ENCODE measurements at places on chromosomes 1 and 21.
A peak's percentile ranks its signal among the peaks of the same experiment; 100 is the strongest.

DNA sequence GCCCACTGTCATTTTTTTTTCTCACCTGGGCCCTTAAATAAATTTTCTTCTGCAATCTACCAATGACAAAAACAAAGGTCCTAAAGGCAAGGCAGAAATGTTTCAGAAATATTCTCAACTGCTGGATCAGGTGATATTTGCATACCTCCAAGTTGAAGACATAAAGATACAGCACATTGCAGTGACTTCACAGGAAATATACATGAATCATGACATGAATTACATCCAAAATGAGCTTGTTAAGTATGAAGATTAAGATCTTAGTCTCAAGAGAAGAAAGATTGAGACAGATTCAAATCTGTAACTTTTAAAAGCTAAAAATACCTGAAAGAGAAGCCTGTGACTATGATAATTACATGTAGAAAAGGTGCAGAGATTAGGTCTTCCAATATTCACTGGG is 207.8 kb downstream of the SIPA1L2 start:
- no peak for DNase-seq

DNA sequence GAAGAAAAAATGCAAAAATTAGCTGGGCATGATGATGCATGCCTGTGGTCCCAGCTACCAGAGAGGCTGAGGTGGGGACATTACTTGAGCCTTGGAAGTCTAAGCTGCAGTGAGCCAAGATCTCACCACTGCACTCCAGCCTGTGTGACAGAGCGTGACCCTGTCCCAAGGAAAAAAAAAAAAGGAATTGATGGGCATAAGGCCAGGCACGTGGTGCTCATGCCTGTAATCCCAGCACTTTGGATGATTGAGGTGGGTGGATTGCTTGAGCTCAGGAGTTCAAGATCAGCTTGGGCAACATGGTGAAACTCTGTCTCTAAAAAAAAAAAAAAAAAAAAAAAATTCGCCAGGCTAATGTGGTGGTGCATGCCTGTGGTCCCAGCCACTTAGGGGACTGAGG is 55.8 kb upstream of the ATP2B4 start:
- no peak for DNase-seq

- peak; percentile 76 for DNase-seq
Measured at GRCh38 chr1:15937706-15938168, 38.2 kb downstream of the ZBTB17 start.

GRCh38 chr1:104028416-104029035 is 278.8 kb downstream of the AMY1C start:
- no peak for DNase-seq

DNA sequence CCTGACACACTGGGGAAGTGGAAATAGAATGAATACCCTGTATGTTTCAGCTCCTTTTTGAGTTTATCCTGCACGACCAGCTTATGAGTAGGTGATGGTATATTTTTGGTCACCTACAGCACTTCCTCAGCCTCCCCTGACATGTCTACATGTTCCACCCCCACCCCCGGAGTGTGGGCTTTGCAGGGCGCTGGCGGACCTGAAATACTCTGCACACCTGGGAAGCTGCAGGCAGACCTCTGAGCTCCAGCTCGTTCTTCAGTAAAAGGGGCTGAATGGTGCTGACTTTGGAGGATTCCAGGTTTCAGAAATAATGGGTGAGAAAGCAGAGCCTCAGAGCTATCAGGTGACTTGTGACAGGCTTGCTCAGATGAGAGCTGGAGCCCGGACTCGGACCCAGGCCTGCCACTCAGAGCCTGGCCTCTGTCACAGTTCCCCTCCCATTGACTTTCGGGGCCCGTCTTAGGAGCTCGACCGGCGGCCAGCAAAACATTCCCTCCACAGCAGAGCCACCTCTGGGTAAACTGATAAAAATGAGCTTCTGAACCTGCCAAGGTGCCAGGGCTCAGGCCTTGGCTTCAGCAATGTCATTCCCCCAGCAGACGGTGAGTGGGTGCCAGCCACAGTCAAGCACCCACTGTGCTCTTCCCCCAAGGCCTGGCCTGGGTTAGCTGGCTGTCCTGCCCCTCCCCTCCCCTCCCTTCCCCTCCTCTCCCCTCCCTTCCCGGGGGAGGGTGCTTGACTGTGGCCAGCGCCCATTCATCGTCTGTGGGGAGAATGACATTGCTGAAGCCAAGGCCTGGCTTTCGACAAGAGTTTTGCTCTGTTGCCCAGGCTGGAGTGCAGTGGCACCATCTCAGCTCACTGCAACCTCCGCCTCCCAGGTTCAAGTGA is 30.1 kb downstream of the DOP1B start:
- no peak for DNase-seq

DNA sequence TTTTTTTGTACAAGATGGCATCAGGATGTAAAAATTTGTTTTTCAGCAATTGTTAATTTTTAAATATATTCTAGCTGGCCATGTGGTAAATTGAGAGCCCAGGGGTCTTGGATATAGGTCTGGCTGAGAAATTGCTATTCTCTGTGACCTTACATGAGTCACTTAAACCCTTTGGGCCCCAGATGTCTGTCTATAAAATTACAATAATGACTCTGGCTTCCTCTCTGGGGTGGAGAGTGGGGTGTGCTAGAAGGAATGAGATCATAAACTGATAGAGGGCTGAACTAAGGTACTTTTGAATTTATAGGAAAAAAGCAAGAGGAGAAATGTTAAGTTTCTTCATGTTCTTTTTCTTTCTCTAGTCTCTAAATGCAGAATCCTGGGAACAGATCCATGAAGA is 12.4 kb upstream of the TCHH start:
- no peak for DNase-seq

DNA sequence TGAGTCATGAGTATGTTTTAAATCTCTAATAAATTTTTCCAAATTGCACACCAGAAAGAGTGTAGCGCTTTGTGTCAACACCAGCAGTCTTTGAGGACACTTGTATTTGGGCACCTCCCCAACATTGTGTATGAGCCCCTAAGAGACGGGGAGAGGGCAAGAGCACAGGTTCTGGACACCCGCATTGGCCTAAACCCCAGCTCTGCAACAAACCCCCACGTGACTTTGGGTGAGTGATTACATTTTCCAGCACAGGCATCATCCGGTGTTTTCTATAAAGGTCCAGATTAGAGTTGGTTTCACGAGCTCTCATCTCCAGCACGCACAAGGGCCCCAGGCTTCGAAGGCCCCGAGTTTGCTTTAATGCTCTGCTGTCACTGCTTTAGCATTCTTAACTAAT is 66.3 kb upstream of the SLC45A1 start:
- no peak for DNase-seq

DNA sequence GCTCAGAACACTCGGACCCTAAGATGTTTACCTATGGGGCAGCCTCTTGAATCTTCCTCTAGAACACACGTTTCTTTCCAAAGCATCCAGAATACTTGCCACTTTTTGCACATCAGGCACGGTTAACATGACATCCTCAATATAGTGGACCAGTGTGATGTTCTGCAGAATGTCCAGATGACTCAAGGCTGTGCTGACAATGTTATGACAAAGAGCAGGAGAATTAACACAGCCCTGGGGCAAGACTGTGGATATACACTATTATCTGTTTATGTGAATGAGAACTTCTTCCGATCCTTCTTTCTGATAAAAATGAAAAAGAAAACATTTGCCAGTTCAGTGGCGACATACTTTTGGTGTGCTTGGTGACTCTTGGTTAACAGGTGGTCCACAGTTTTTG is 154.3 kb downstream of the PDE4B start:
- peak; percentile 61 for DNase-seq

DNA sequence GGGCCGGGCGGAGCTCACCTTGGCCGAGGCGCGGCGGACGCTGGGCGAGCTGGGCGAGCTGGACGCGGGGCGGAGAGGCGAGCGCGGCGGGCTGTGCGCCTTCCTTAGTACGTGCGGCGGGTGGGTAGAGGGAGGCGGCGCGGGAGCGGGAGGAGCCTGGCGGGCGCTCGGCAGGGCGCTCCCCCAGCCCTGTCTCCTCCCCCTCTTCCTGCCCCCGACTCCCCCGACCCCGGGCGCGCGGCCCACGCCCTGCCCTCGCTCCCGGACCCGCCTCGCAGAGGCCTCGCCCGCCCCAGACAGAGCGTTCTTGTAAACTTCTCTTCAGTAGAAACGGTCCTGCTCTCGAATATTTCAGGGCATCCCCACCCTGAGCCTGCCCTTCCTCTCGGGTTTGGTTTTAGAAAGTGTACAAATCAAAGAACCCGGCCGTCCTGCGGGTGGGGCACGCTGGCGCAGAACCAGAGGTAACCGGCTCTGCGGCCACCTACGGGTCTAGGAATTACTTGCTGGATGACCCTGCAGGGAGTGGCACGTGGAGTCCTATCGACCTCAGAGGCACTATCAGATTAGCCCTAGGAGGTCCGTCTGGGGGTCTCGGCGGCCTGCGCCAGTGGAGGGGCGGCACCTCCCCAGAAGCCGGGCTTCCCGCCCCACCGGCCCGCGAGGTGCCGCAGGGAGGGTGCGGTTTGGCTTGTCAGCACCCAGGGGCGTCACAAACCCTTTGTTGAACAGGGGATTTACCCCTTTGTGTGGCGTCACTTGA is at the start of gene S100A10:
S100A10 (minus strand) TSS at position 126 of the 763 bp plus-strand sequence. CDS start 7,629 bp downstream, outside the sequence.
- DNase-seq, result peak; percentile 77

GRCh38 chr1:246404078-246404477 is 103.0 kb downstream of the SMYD3 start:
- DNase-seq, result no peak

DNA sequence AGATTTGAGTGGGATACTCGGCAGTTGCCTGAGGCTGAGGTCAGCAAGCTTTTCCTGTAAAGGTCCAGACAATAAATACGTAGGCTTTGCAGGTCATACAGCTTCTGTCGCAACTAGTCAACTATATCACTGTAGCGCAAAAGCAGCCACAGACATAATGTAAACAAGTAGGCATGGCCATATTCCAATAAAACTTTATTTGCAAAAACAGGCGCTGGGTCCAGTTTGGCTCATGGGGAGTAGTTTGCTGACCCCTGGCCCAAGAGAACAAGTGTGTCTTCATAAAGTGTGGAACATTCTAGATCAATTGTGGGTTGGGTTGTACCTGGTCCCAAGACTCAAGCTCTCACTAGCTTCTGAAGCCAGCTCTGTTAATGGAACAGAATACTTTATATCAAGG is 78.8 kb downstream of the MIS18A start:
- no peak for DNase-seq

DNA sequence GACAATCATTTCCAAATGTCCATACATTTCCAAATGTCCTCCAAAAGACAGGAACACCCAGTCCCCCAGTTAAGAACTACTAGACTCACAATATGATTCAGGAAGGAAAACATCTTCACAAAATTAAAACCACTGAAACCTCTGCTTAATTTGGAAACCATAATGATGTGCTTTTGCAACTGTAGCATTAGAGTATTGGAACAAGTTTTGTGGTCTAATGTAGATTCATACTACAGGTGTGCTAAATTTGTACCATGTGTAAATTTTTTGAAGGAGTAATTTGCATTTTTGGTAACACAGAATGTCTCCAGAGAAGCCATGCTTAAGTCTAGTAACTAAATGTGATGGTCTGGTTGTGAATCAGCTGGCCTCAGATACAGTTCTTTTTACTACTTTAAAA is 129.6 kb downstream of the DPYD start:
- DNase-seq, result no peak

DNA sequence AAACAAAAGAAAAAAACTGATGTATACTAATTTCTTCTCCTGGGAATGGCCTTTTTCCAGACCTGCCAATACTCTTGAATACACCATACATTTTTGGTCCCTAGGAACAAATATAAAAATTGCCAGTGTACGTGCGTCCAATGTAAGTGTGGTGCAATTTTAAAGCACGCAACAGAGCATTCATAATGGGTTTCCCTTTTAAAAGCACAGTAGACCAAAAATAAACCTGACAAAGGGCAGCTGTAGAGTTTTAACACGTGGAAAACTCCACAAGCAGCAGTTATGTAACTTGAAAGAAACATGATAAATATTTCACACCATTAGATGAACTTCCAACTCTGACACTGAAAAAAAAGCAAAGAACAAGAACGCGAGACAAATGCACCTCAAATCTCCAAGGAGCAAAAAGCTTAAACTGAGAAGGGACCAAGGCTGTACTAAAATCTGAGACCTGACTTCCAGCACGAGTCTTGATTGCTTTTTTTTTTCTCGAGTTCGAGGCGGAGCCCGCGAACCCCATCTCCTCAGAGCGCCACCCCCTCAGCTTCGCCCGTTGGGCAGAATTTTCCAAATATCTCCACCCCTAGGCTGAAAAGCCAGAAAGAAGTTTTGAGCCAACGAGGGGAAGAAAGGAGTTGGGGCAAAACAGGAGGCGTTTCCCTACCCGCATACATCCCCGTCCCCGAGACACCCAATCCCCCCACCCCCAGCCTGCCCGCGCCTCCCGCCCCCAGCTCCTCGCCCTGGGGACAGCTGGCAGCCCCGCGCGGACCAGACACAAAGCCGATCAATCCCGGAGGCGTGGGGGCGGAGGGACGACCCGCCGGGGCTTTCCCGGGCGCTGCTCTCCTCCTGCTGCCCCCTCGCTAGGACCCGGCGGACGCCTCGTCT is at the start of gene JAM2:
JAM2 (plus strand) TSS at position 599 of the 891 bp plus-strand sequence. CDS start 564 bp downstream, outside the sequence.
- DNase-seq, result peak; percentile 35

DNA sequence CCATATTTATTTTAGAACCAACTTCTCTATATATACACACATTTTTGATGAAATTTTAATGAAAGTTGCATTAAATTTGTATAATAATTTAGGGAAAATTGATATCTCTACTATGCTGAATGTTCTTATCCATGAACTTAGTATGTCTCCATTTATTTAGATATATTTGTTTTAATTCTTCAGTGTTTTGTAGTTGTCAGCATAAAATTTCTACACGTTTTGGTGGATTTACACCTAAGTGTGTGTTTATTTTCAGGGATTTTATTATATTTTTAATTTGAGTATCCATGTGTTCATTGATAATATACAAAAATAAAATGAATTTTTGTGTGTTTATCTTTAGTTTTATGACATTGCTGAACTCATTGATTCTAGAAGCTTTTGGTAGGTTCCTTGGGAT is 36.7 kb downstream of the PCBP3 start:
- DNase-seq, result no peak
